Activated CD4-positive, alpha-beta T cell treated with anti-CD3 and anti-CD28 coated beads for 36 hours (primary cell): ENCODE measurements at places on chromosomes 16 and 17.

DNA sequence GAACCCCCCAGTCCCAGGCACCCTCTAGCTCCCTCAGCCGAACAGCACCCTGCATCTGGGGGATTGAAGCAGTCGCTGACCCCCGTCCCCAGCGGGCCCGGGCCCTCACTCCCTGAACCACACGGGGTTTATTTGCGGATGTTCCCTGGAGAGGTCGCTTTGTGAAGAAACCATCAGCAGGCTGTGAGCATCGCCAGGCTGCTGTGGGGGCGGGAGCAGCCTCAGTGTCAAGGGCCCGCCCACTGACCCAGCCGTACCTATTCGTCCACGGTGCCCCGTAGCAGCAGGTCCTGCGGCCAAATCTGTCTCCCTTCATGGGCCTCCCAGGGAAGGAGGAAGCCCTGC lies 6.4 kb upstream of the RAB40C start:
- no peak for DNase-seq

DNA sequence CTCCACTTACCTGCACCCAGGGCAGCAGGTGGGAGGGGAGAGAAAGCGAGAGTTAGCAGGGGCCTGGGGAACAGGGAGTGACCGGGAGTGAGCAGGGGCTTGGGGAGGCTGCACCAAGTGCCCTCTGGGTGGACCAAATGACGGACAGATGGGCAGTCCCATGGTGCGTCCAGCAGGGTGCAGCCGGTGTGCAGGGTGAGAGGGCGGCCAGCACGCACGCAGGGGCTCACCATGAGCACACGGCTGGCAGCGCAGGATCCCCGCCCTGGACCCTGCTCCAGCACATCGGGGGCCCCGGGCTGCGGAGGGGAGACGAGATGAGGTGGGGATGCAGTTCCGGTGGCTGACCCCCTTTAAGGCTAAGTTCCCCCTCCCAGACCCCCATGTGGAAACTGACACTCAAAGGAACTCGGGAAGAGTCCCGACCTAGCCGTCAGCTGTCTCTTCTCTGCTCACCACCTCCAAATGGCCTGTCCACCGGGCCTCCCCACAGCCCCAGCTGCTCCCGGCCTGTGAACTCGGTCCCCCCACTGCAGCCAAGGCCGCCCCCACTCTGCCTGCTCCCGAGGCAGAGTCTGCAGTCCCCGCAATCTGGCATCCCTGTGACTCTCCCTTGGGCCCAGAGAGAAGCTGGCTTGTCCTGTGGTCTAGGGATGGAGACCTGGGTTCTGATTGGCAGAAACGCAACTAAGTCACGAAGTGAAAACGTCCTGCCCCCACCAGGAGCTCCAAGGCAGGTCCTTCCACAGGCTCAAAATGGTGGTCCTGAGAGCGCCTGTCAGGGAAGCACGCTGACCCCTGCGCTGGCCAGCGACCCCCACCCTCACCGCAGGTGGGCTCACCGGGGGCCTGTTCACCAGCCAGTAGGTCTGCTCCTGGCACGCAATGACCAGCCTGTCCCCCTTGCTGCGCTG lies 2.9 kb downstream of the RGS11 start:
- no peak for DNase-seq

GRCh38 chr17:44992242-44992939 lies 24.3 kb upstream of the C1QL1 start:
- no peak for DNase-seq

- peak; percentile 13 for DNase-seq
These were observed 138.6 kb upstream of the SDK2 start for GRCh38 chr17:73782641-73783381.

DNA sequence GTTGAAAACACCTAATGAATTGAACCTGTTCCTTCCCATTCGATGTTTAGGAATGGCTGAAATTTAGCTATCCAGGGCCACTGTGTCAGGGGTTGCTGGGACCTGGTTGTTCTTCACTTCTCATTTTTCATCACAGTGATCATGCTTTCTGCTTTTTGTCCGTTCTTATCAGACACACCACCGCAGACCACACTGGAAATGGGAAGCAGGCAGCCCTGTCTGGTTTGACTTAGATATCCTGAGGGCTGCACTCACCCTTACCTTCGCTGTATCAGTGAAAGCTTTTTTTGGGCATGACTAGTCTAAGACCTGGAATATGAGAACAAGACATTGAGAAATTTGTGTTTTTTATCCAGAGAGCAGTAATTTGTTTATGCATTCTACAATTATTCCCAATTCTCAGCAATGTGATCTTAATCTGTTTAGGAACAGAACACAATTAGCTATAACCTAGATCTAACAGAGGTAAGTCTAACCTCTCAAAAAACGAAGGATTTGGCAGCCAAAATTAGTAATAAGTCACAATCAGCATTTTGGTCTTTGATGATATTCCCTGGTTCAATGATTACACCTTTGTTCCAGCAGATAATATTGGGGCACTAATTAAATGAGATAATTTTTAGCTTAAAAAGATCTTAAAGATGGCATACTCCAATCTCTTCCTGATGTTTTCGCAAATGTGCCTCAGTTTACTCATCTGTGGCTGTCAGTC lies 126.0 kb upstream of the GOT2 start:
- DNase-seq = no peak

- DNase-seq = peak; percentile 64
These were observed 10.6 kb downstream of the CALCOCO2 start for GRCh38 chr17:48841395-48841831.

DNA sequence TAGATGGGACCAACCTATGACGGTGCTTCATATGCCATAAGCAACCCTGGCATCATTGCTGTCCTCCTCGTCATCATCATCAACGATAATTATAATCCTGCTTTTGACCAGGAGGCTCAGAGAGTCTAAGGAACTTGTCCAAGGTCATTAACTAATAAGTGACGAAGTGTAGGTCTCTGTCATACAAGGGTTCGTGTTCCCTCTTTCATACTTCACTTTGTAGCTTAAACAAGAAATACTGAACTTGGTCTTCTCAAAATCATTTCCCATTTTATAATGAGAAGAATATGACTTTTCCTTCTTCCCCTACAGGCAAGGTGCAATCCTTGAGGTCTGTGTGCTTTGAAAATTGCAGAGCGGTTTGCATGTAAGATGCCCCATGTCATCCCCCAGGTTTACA lies 31.2 kb upstream of the PIK3R6 start:
- no peak for DNase-seq
